ENCODE measurements at places on chromosomes 12 and 14.

DNA sequence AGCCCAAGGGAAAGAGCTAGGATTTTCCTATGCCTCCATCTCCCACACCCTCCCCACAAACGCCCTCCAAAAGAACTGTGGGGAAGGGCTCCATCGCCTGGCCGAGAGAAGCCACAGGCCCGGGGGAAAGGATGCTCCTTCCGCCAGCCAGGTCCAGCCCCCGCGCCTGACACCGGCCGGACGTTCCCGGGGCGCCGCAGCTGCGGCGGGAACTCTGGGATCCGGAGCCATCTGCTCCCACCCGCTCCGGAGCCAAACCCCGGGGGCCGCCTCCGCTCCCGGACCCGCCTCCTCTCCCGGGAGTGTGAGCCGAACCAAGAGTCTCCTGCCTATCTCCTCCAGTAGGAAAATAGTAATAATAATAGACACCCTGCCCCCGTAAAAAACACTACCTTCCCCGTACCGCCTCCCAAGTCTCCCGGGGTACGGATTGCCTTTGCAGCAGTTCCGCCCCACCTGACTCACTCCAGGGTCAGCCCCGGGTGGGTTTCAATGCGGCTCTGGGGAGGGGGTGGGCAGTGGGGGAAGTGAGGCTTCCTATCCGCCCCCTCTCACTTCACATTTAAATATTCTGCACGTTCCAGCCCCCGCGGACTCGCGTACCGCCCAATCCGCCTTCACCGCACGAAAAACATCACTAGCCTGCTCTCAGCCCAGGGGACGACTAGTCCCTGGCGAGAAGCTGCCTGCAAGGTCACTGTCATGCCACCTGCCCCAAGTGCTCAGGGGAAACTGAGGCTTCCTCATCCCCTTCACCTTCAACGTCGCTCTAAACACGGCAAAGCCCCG, 2.4 kb downstream of the AGAP2 start:
- no peak for DNase-seq

DNA sequence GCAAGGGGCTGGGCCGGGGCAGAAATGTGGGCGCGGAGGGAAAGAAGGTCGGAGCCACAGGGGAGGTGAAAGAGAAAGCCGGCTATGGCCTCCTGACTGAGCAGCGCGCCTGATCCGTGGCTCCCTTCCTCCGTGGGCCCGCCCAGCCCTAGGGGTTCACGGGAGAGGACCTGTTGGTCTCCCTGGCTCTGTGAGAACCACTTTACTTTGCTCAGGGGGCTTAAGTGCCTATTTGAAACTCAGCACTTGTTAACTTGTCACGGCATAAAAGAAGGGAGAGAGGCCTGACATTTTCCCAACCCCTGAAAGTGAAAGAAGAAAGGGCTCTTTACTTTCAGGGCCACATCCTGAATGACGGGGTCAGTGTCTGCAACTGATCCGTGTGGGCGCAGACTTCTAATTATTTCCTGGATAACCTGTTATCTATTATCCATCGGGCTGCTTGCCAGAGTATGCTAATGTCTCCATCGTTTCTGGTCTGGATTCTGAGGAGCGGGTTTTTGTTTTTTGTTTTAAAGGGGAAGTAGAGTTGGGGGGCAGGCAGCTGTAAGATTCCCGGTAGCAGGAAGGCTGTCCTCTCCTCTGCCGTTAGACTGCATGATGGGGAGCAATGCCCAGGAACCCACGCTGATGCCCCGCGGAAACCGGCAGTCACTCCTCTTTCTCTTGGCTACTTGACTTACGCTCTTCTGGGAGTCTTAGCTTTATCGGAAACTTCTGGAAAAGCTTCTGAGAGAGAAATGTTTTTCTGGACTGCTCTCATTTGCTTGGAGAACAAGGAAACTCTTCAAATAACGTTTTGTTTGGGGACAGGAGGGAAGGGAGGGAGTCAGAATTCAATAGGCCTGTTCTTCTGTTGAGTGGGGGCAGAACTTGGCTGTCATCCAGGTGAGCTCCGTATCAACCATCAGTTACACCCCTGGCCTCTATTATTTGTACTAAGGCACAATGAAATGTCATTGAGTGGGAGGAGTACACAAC, 127.7 kb upstream of the MAX start:
- DNase-seq = peak; percentile 30

DNA sequence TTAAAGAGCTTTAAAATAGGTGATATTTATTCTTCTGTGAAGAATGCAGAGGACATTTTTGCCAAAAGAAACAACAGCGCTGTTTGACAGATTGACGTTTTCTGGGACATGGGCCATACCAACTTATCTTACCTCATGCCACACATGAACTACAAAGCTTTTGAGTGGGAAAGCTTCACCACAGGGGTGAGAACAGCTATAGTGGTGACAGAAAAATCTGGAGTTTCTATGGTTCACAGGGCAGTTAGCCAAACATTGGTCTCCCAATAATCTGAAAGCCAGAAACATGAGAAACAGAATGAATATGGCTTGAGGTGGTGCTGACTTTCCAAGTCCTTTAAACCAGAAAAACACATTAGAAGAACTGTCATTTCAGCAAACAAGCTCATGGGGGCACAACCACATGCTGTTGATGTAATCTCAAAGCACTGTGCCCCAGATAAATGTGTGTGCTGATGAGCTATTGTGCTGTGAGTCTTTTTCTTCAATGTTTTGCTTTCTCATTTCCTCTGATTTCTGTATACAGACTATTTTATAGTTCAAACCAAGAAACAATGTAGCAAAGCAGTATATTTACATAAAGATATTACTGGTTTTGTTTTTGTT, 905.4 kb downstream of the SLC16A7 start:
- no peak for DNase-seq

DNA sequence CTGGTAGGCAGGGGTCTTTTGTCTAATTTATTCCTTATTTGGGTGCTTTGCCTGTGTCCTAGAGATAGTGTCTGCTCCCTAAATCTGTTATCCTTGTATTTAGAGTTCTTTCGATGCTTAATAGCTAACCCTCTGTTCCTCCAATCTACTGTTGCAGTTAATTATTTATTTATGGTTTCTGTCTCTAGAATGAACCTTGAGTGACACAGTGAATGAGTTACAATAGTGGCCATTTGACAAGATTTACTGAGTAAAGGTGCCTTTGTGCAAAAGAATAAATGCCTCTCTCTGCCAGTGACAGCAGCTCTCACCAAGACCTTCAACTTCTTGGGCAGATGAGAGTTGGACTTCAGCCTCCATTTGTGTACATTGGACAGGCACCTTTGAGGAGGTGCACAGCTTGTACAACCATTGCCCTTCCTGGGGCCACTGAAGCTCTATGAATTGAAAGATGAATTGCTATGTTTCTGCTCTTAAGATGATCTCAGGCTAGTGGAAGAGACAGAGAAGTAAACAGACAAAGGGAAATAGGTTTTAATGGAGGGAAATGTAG, 165.9 kb downstream of the DERA start:
- no peak for DNase-seq

DNA sequence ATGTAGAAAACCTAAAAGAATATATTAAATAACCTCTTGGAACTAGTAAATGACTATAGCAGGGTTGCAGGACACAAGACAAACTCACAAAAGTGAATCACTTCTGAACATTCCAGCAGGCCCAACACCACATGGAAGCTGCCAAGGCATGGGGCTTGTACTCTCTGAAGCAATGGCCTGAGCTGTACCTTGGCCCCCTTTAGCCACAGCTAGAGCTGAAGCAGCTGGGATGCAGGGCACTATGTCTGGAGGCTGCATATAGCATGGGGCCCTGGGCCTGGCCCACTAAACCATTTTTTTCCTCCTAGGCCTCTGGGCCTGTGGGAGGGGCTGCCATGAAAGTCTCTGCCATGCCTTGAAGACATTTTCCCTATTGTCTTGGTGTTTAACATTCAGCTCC, 1067.3 kb downstream of the LRFN5 start:
- DNase-seq = no peak

GRCh38 chr12:124764870-124765580, 98.6 kb downstream of the SCARB1 start:
- no peak for DNase-seq

GRCh38 chr12:77932216-77932615, 101.5 kb downstream of the NAV3 start:
- no peak for DNase-seq

DNA sequence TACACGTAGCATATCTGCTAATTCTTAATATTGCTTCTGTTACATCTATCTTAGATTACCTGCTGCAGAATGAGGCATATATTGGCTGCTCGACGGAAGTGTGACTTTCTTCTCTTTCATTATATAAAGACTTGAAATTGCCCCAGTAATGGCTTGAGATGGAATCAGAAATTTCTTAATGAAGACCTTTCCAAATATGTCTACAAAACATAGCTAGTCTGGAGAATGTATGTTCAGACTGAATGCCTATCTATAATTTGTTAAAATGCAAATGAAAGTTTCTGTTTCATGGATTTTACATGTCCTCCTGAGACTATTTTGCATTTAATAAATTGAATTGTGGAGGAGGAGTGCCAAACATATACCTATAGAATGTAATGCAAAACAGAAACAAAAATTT, at the start of gene TAS2R10:
TSS of gene TAS2R10 (minus strand) at position 101 of the 400 bp plus-strand sequence. CDS start at position 12, 89 bp downstream.
- DNase-seq = no peak

GRCh38 chr14:70972107-70972976, 65.1 kb downstream of the PCNX1 start:
- DNase-seq = peak; percentile 88

All from CD4-positive, alpha-beta T cell treated with Interleukin-15 for 4 hours (primary cell).